Breast epithelium (tissue), 4 donors: ENCODE measurements at places on chromosomes 3 and 15. TPM values are rescaled to one million over a fixed set of nuclear protein-coding genes. Genes with fewer than 3 reads are reported as not detected.

GRCh38 chr3:197352382-197352781 lies 54.0 kb upstream of the DLG1 start:
- no peak for DNase-seq
- no peak overlapping the region for H3K4me3 ChIP-seq
- H3K27me3 ChIP-seq, result no peaks in the 10 kb centered on the region
- H3K27ac ChIP-seq, result no peak overlapping the region
- H3K36me3 ChIP-seq, result no peaks in the 10 kb centered on the region

- H3K4me1 ChIP-seq, result no peaks in the 10 kb centered on the region
- H3K4me3 ChIP-seq, result no peak overlapping the region
- DNase-seq, result no peak
- no peaks in the 10 kb centered on the region for H3K36me3 ChIP-seq
- no peaks in the 10 kb centered on the region for H3K27me3 ChIP-seq
Measured at GRCh38 chr3:127984241-127984975, 67.8 kb upstream of the SEC61A1 start.

Gene CAPN3
- total RNA-seq, result 27.1 TPM

DNA sequence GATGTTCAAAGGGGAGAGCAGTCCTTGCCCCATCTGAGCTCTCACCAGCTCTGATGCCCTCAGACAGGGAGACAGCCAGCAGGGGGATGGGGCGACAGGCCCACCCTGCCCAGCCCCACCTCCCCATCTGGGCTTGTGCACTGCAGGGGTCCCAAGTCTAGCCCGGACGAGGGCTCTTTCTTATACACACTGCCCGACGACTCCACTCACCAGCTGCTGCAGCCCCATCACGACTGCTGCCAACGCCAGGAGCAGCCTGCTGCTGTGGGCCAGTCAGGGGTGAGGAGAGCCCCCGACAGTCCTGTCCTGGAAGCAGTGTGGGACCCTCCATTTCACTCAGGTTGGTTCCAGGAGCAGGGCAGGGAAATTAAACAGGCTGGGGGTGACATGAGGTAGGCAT lies 73.9 kb downstream of the BOC start:
- DNase-seq, result no peak
- H3K27me3 ChIP-seq, result no peaks in the 10 kb centered on the region
- no peaks in the 10 kb centered on the region for H3K4me1 ChIP-seq
- no peaks in the 10 kb centered on the region for H3K36me3 ChIP-seq

Gene CXCR6
- total RNA-seq, result 4.3 TPM

DNA sequence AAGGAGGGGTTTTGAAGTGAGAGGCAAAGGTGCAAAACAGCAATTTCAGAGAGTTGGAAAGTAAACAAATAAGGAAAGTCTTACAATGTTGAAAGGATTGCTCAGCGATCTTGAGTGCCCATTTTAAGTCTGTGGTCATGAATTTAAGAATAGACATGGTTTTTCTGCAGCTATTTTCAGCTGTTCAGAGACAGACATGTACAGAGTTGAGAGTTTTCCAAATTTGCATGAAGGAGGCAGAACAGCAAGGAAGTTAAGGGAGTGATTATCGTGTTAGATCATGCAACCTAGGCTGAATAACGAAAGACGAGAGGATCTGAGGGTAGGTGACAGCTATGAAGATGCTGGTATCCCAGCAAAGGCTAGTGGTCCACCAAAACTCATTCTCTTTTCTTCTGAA lies 37.2 kb downstream of the DET1 start:
- H3K36me3 ChIP-seq, result no peaks in the 10 kb centered on the region
- DNase-seq, result no peak
- H3K27me3 ChIP-seq, result no peaks in the 10 kb centered on the region
- H3K4me1 ChIP-seq, result no peaks in the 10 kb centered on the region

DNA sequence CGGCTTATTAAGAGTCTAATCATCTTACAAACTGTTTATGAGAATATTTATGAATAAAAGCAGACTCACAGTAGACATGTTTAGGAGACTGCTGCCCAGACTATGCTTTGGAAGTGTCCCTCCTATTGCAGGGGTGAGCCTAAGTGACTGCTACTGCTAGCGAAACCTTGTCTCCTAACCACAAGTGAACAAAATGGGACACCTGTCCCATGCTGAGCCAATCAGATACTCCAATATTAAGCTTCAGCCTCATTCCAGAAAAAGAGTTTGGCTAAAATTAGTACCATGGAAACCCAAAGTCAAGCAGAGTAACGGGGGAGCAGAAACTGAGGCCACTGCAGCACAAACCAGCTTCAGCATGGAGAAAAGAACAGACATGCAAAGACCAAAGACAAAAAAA lies 4.6 kb downstream of the DENND6A start:
- DNase-seq, result no peak
- H3K4me3 ChIP-seq, result no peak overlapping the region
- no peak overlapping the region for H3K27ac ChIP-seq

DNA sequence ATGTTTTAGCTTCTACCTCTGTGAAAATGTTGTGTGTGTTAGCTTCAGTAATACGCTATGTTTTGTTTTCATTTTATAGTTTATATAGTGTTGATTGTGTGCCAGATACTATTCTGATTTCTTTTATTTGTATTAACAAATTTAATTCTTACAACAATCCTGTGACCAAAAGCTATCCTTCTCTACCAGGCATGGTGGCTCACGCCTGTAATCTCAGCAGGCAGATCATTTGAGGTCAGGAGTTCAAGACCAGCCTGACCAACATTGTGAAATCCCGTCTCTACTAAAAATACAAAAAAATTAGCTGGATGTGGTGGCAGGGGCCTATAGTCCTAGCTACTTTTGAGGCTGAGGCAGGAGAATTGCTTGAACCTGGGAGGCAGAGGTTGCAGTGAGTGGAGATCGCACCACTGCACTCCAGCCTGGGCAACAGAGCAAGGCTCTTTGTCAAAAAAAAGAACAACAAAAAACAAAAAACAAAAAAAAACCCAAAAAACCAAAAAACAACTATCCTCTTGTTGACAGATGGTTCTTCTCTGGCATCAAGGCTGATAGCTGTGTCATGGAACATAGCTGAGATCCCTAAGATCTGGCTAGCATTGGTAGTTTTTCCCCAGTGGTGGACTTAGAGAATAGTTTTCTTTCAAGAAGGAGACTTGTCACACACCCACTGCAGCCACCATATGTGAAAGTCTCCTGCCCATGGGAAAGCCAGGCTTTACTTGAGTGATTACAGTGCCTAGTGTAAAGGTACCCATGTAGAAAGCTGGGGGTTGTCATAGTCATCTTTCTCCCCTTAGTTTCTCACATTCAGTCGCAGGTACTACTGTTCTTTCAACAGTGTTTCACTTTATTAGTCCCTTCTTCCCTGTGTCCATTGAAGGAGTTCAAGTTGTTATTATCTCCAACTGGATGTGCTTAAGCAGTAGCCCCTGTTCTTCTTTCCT lies 116.5 kb downstream of the UBE2E2 start:
- DNase-seq, result no peak
- no peaks in the 10 kb centered on the region for H3K27me3 ChIP-seq
- H3K4me3 ChIP-seq, result no peak overlapping the region

Gene TUSC7
- not detected for total RNA-seq

DNA sequence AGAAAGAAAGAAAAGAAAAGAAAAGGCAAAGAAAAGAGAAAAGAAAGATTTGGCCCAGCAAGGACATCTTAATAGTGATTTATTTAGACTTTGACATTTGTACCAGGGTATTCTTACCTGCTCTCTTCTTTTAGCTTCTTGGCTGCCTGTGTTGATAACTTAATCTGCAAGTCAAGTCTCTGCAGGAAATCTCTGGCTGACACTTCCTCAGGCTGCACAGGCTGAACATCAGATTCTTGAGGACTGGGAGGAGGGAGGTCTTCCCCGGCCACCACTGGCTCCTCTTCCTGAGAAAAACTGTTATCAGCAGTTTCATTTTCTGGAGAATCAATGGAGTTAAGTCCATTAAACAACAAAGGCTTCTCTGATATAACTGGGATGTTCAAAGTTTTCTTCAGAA lies 12.8 kb downstream of the LYSMD2 start:
- no peaks in the 10 kb centered on the region for H3K36me3 ChIP-seq
- no peaks in the 10 kb centered on the region for H3K4me1 ChIP-seq
- H3K4me3 ChIP-seq, result no peak overlapping the region
- no peak for DNase-seq
- H3K27me3 ChIP-seq, result no peaks in the 10 kb centered on the region

DNA sequence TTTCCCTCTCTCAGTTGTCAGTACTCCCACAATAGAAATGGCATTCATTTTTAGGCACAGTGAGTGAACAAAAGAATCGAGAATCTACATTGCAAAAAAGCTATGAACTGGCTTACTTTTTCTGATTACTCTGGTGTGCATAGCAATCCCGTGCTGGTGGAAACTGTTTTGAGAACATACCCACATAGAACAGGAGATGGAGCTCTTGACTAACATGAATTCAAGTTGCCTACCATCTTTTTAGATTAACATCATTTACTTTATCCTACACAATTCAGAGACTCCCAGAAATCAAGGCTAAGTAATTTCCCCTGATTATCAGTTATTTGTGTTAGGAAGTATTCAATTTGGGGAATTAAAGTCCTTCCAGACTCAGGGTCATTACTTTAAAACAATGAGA lies 326.6 kb downstream of the ARPP21 start:
- no peaks in the 10 kb centered on the region for H3K4me1 ChIP-seq
- H3K27me3 ChIP-seq, result no peaks in the 10 kb centered on the region
- no peak overlapping the region for H3K4me3 ChIP-seq
- no peaks in the 10 kb centered on the region for H3K36me3 ChIP-seq
- no peak for DNase-seq
- no peak overlapping the region for H3K27ac ChIP-seq

Gene ZMAT3
- 16.7 TPM for total RNA-seq

Gene WNT7A
- total RNA-seq, result not detected

DNA sequence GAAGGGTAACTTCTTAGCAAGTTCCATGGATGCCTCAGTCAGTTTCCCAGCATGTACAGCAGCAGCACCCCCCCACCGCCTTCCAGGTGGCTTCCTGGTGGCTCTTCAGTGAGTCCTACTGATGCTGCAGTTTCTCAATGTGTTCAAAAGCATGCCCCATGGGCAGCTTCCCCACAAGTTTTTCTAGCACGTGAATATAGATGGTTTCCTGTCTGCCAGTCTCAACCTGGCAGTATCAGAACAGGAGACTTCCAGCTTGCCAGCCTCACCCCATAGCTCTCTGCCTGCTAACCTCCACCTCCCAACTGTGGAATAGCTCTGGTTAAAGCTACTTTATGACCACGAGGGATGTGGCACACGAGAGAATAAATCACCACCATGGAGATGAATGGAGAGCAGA lies 188.3 kb upstream of the SLCO3A1 start:
- no peak for DNase-seq
- H3K4me1 ChIP-seq, result no peaks in the 10 kb centered on the region
- H3K36me3 ChIP-seq, result no peaks in the 10 kb centered on the region
- H3K4me3 ChIP-seq, result no peak overlapping the region
- H3K27ac ChIP-seq, result no peak overlapping the region
- no peaks in the 10 kb centered on the region for H3K27me3 ChIP-seq

DNA sequence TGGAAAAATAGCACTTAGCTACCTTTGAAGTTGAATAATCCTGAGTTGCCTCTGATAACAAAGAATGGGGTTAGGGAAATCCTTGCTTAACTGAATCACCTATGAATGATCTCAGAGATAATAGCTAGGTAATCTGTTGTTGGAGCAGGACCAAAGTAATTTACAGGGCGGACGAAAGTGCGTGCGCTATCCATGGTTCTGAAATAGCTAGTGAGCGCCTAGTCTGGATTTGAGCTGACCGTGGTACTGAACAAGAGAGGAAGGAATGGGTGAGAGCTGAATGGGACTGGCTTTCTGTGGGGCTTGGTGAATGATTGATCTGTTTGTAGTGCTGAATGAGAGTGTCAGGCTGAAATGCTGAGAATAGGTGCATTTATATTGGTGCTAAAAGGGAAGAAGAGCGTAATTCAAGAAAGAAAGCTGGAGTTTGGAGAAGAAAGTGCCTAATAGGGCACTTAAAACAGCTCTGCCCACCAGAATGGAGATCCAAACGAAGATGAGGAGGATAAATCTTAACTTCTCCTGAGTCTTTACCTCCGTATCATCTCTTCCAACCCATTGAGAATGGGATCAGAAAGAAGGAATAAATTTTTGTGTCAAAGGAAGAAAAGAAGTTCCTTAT lies 10.1 kb downstream of the SCN10A start:
- no peak for DNase-seq
- no peaks in the 10 kb centered on the region for H3K27me3 ChIP-seq
- no peak overlapping the region for H3K27ac ChIP-seq
- H3K36me3 ChIP-seq, result no peaks in the 10 kb centered on the region
- H3K4me1 ChIP-seq, result no peaks in the 10 kb centered on the region

Gene CPNE9
- not detected for total RNA-seq

GRCh38 chr15:80581976-80582375 lies 113.1 kb upstream of the ABHD17C start:
- no peaks in the 10 kb centered on the region for H3K27me3 ChIP-seq
- H3K27ac ChIP-seq, result no peak overlapping the region
- DNase-seq, result no peak
- no peaks in the 10 kb centered on the region for H3K36me3 ChIP-seq

DNA sequence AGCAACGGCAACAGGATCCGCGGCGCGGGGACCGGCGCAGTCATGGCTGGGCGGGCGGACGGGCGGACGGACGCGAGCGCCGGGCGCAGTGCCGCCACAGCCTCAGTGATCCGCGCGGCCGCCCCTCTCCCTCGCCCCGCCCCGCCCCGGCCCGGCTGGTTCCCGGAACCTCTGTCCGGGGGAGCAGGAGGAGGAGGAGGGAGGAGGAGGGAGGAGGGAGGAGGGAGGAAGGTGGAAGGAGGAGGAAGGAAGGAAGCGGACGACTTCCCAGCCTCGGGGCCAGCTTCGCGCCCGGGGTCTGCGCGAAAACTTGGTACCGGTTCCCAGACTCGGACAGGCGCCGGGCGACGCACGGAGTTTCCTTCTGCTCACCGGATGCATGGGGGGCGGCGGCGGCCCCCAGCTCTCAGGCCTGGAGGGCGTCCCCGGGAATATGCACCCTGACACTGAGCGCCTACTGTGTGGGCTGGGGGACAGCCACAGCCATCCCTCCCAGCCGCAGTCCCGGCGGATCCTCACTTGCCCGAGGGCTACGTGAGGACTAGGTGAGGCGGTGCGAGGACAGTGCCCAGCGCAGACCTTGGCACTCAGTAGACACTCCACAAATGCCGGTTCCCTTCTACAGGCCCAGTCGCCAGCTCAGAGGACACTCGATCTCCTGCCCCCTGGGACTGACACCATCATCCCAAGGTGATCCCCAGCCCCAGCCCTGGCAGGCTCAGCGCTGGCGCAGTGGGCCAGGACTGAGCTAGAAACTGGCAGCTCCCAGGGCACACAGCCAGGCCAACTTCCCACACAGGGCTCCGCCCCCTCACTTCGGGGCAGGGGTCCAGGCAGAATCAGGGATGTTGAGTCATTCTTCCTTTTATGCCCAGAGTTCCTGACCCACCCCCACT lies at the start of gene SHISA5:
TSS of gene SHISA5 (minus strand) at position 124 of the 896 bp plus-strand sequence. CDS start at position 44, 80 bp downstream.
- no peaks in the 10 kb centered on the region for H3K27me3 ChIP-seq
- peaks cover 10% of the 10 kb centered on the region for H3K4me1 ChIP-seq
- no peaks in the 10 kb centered on the region for H3K36me3 ChIP-seq

Gene ITIH4
- total RNA-seq, result 9.5 TPM

Gene MGLL
- total RNA-seq, result 30.2 TPM

- no peaks in the 10 kb centered on the region for H3K27me3 ChIP-seq
- H3K27ac ChIP-seq, result no peak overlapping the region
- peaks cover 4% of the 10 kb centered on the region for H3K36me3 ChIP-seq
- no peak for DNase-seq
- no peaks in the 10 kb centered on the region for H3K4me1 ChIP-seq
- H3K4me3 ChIP-seq, result no peak overlapping the region
Measured at GRCh38 chr3:7700539-7700938, 801.1 kb upstream of the LMCD1 start.

GRCh38 chr3:69560116-69560515 lies 174.2 kb upstream of the FRMD4B start:
- no peaks in the 10 kb centered on the region for H3K36me3 ChIP-seq

GRCh38 chr15:75067123-75067830 lies 43.9 kb downstream of the PPCDC start:
- no peak overlapping the region for H3K4me3 ChIP-seq
- DNase-seq, result no peak
- no peaks in the 10 kb centered on the region for H3K27me3 ChIP-seq
- no peaks in the 10 kb centered on the region for H3K36me3 ChIP-seq
- no peaks in the 10 kb centered on the region for H3K4me1 ChIP-seq
- no peak overlapping the region for H3K27ac ChIP-seq
